ENCODE measurements at places on chromosomes 1 and 21.

GRCh38 chr1:25699500-25700143, 83.0 kb downstream of the MAN1C1 start:
- DNase-seq: no peak

GRCh38 chr1:157279802-157280140, 141.6 kb upstream of the ETV3 start:
- DNase-seq: no peak

DNA sequence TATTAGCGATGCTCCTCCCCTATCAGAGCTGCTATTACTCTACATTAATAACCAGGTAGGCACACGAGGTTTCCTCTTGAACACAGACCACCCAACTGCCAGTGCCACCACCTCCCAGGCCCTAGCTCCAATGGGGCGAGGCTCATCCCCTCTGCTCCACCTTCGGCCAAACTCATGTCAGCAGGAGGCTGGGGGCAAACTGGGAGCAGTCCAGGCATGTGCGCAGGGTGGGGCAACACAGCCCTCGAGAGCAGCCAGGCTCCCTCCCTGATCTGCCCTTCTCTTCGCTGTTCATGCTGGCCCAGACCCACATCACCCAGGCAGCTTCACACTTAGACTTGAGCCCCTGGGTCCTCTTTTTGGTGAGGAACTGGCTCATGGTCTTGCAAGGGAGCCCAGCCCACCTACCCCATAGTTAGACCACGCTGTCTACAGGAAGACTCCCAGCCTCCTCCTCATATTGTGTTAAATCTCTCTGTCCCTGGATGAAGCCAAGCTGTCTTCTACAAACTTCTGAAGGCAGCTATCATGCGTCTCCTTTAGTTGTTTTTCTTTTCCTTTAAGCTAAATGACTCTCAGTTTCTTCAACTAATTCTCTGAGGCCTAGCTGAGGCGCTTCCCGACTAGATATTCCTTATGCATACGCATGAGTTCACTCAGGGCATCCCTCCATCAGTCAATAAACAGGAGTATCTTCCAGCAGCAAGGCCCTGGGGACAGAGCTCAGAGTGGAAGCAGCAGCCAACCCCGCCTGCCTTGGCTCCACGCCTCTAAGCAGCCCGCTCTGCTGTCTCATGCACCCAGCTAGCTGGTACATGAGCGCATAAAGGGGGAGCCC, 12.0 kb downstream of the TMEM9 start:
- DNase-seq: no peak

DNA sequence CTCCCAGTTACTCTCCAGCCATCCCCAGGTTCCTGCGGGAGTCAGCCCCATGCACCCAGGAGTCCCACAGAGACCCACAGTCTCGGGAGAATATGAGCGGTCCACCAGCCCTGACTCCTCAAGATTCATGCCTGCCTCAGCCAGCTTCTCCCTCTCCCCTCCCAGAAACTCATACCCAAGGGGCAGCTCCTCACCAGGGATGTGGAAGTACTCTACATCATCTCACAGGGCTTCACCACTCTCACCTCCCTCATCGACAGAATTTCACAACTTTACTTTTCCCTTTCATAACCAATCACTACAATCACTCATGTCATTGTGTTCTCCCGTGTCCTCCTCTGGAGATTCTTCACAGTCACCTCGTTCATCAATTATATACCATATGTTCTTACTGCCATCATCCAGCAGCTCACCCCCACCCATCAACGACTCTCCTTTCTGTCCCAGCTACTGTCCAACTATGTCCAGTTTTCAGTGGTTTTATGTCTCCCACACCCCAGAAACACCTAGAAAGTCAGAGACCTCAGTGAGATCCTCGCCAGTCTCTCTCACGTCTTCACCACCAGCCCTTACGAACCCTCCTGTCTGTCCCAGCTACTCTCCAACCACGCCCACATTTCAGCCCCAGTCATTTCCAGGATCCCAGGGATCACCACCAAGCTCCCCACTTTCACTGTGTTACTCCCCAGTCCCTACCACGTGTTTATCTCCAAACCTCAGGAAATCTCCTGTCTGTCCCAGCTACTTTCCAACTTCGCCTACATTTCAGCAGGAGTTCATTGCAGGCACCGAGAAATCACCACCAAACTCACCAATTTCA, 1530.1 kb upstream of the TPTE start:
- DNase-seq: no peak

GRCh38 chr1:26541816-26542711, 12.5 kb downstream of the RPS6KA1 start:
- peak; percentile 72 for DNase-seq

- DNase-seq: no peak
Measured at GRCh38 chr1:212827831-212828278, 19.6 kb downstream of the SPATA45 start.

DNA sequence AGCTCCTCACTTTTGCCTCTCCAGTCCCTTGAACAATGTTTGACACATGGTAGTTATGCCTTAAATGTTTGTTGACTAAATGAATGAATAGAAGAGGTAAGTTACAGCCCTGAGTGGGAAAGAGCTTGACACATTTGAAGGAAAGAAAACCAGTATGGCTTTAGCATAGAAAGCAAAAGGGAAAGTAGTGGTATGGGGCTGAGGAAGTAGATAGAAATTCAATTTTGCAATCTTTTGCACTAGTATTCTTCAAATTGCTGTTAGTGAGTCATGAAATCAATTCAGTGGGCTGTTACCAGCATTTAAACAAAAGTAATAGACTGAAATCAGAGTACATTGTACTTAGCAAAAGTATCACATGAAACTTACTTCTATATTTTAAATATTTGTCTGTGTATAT, 21.1 kb downstream of the PLA2G4A start:
- DNase-seq: no peak

DNA sequence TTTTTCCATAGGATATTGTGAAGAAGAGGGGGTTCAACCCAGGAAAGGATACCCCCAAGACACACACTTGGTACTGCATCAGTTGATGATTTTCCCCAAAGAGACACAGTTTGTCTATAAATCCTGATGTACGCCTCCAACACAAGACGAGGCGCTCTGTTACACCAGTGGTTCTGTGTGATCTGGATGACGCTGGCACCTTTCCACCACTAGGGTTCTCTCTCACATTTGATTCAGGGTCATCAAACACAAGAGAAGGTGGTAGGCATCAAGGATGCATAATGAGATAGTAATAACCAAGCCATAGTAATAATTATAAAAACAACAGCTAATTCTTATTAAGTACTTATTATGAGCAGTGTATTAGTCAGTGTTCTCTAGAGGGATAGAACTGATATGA, 508.8 kb upstream of the ZP4 start:
- DNase-seq: no peak

DNA sequence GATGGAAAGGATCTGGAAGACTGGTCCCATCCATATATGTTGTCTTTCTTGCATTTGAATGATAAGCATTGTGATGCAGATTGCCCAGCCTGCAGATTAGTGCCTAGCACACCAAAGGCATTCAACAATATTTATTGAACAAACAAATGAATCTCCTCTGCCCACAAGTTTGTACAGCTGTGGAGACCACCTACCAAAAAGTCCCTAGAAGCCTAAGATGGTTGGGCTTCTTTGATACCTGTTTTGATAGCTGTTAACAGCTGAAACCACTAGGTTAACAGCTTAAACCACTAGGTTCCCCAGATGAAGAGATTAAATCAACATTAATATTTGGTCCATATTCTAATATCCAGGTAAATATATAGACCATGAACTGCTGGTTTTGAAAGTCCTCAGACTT, 9.8 kb downstream of the DUSP10 start:
- no peak for DNase-seq

DNA sequence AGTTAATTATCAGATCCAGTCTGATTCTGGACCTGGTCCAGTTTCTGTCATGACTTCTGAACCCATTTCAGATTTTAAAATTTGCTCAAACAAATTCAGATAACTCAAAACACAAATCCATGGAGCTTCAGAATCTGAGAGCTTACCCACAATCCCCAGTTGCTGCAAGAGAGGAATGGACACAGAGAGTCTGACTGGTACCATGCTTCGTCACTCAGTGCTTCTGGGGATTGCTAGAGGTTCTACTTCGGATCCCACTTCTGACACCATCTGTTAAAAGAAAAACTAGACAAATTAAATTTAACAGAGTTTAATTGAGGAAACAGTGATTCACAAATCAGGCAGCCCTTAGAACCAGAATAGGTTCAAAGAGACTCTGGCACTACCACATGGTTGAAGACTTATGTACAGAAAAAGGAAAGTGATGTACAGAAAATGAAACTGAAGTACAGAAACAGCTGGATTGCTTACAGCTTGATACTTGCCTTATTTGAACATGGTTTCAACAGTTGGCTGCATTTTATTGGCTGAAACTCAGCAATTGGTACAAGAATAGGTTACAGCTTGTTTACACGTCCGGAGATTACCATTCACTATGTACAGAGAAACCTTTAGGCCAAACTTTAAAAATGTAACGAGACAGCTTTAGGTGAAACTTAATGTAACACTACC, 60.7 kb upstream of the TEKT2 start:
- DNase-seq: no peak

- DNase-seq: no peak
Measured at GRCh38 chr1:160400646-160401486, 502 bp downstream of the VANGL2 start.

GRCh38 chr1:21618059-21618458, 51.1 kb downstream of the RAP1GAP start:
- DNase-seq: no peak

DNA sequence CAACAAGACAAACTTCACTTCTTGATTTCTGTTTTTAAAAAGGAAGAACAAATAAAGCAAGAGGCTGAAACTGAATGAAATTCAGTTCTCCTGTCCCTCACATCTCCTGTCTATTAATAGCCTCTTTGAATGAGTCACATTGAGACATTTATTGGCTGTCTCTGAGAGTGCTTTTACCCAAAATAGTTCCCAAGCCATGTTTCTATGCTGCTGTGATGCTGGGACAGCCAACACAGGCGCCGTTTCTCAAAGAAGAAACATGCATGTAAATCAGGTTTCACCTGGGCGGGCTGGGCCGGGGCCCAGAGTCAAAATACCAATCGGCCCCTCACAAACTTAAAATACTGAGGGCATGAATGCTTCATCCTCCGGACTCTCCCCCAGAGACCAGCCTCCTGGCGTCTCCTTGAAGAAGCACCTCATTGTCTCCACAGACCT, 105.2 kb downstream of the EDEM3 start:
- DNase-seq: peak; percentile 21

DNA sequence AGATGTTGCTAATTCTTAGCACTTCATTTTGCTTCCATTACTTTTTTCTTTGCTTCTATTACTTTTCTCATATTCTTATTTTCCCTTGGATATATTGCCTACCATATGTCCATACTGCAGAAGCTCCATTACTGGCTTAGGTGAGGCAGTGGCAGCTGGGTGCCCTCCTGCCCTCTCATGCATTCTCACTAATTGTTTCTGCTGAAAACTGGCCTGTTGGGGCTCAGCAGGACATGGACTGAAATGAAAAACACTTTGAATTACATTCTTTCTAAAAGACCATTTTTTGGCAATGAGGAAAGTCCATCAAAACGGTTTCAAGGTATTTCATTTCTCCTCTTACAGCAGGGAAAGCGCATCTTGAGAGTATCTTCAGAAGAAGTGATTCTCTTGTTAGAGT, 122.9 kb downstream of the MAST2 start:
- DNase-seq: no peak

GRCh38 chr21:28083350-28083749, 909.3 kb downstream of the LTN1 start:
- no peak for DNase-seq

Data from AG09309 (cell line).